ENCODE measurements at places on chromosomes 7 and 10.

GRCh38 chr7:55072251-55072650, 53.4 kb downstream of the EGFR start:
- DNase-seq = no peak

GRCh38 chr7:46847126-46847525, 734.8 kb downstream of the TNS3 start:
- DNase-seq = no peak

GRCh38 chr7:192701-193480, 520 bp downstream of the FAM20C start:
- DNase-seq = no peak

DNA sequence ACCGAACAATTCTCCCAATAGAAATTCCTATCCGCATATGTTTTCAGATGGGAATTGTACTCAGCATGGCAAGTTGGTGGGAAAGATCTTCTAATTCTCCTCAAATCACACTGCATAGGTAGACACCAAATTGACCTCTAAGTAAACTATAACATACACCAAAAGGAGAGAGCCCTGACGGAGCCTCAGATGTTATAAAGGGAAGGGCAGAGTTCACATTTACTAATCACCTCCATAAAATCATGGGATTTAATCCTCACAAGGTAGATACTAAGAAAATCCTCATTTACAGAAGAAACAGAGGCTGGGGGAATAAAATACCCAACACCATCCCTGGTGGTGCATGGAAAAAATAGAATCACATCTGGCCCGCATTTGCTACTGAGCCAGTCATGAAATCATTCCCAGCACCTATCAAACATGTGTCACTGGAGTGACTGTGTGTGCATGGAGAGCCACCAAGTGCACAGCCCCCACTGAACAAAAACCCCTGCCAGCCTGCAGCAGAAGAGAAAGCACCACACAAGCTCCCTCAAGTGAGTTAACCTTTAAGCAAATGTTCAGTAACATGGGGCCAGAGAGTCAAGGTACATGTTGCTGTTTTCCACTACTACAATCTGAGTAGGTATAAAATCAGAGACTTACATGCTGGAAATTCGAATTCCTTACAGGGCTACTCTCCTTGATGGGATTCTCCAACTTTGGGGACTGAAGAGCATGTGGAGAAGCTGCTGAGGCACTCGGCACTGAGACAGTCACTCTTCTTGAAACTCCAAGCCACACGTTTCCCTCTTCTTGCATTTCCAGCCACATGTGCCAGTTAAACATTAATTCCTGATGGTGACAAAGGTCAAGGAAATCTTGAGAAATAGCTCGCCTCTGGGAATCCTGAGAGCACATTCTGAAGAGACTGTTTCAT, at the start of gene DDC:
Gene DDC, minus strand, starts transcription at position 766 of the 919 bp plus-strand sequence. CDS start 21,320 bp downstream, outside the sequence.
- DNase-seq = no peak

- peak; percentile 17 for DNase-seq
Measured at GRCh38 chr10:63699785-63700613, 178.8 kb downstream of the REEP3 start.

- DNase-seq = no peak
Measured at GRCh38 chr10:125811251-125811650, 11.8 kb downstream of the UROS start.

- no peak for DNase-seq
Measured at GRCh38 chr10:79052291-79053080, 16.3 kb upstream of the ZMIZ1 start.

- peak; percentile 19 for DNase-seq
Measured at GRCh38 chr7:142459551-142459963, 201.7 kb upstream of the PRSS58 start.

Measured in stimulated activated naive CD4-positive, alpha-beta T cell treated with Interleukin-2 at 50 U/mL for 16 hours (primary cell).